Activated T-cell treated with anti-CD3 and anti-CD28 coated beads, Interleukin-2, amount 50 U/mL, for 1 hour (primary cell): ENCODE measurements at places on chromosomes 16 and 17.

DNA sequence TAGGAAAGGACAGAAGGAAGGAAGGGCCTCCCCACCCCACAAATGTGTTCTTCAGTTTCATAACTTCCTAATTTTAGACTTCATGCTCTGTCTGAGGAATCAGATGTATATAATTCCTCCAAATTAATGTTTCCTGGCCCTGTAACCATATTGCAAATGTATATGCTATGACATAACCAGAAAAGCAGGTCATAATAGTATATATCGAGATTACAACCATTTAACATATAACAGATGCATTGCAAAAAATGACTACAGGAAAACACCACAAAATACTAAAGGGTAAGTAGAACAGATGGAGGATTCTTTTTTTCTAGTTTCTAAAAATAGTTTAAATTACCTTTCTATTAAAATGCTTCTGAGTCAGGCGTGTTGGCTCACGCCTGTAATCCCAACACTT is 3.1 kb upstream of the EXOC7 start:
- no peak for DNase-seq

DNA sequence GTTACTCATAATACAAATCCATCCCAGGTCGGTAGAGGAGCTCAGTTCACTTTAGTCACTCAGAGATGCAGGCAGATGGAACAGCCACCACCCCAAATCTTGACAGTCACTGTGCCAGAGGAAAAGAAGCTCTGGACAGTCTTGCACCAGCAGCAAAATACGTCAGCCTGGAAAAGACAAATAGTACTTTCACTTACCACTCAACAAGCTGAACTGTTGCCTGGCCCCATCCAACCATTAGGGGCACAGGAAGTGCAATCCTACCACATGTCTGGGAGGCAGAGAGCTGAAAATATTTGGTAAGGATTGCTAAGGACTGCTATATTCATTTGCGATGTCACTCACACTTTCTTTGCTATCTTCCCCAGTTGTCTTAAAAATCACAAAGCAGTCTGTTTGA is 239.1 kb upstream of the TOX3 start:
- no peak for DNase-seq

DNA sequence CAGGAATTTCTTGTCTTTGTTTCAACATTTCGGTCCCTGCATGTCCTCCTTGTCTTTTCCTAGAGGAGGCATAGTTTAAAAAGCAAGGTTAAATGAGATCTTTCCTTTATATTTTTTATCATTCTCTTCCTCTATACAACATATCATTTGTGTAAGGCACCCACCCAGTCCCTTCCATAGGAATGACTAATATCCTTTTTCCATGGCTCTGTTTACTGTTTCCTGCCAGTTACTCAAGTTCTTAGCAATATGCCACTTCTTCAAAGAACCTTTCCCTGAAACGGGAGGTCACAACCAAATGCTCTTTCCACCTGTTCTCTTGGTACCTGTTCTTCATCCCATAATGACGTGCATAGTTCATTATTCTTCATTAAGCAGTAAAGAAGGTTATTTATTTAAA is 1237.1 kb upstream of the GOT2 start:
- no peak for DNase-seq

GRCh38 chr17:19706791-19707727 is 9.3 kb downstream of the SLC47A2 start:
- no peak for DNase-seq

DNA sequence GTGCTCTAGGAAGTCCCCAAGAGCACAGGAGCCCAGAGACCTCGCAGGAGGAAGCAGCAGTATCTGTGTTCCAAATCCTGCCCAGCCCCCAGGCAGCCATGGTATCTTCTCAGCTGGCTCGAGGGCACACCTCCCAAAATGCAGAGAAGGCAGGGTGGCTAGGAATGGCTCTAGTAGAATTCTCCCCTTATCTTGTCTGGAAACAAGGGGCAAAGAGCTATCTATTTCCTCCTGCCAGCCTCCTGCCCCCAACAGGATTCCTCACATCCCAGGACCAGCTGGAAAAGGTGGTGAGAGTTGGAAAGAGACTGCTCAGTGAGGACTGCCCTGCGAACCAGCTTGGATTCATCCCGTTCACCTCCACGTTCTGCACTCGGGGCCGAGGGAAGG is 8.6 kb upstream of the TSPOAP1 start:
- DNase-seq = peak; percentile 67

GRCh38 chr17:45997624-45998023 is 1.4 kb upstream of the STH start:
- no peak for DNase-seq

DNA sequence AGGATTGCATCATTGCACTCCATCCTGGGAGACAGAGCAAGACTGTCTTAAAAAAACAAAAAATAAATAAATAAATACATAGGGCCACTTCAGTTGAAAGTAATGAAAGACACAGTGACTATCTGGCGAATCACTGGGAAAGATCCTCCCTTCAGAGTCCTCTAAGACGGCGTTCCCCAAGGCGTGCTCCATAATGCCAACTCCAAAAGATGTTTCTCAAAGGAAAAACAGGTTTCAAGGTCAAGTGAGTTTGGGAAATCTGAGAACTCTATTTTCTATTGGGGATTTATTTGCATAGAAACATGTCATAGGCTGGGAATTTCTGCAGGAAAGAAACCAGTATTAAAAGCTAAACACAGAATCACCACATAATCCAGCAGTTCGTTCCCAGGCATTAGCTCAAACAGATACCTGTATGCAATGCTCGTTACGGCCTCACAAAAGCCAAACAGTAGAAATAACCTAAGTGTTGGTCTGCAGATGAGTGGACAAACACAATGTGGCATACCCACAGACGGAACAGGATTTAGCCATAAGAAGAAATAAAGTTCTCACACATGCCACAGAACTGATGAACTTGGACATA is 7.9 kb downstream of the KLHDC4 start:
- no peak for DNase-seq

GRCh38 chr17:3534881-3535252 is 22.7 kb downstream of the TRPV3 start:
- DNase-seq = no peak
